ENCODE measurements at places on chromosomes 4 and X.

- DNase-seq: no peak
Observed at GRCh38 chr4:45482346-45482745, 641.5 kb downstream of the GABRG1 start.

GRCh38 chr4:93649828-93650227 is 178.7 kb upstream of the ATOH1 start:
- DNase-seq: no peak

DNA sequence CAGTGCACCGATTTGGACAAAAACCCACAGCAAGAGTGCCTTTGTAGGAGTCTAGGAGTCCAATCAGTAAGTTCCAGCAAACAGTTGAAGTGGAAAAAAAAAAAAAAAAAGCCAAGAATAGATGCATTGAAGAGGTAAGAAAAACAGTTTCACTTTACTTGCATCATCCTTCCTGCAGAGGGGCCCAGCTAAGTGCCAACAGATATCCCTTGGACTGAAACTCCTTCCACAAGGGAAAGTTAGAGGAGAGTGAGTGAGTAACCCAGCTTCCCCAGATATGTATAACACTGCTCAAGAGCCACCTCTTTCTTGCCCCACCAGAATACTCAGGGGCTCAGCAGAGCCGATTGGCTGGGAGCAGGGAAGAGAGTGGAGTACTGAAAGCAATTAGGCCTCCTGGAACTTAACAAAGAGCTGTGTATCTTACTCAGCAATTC is 617.7 kb upstream of the SMIM31 start:
- DNase-seq: no peak

GRCh38 chr4:4677556-4678522 is 136.0 kb upstream of the STX18 start:
- DNase-seq: no peak

DNA sequence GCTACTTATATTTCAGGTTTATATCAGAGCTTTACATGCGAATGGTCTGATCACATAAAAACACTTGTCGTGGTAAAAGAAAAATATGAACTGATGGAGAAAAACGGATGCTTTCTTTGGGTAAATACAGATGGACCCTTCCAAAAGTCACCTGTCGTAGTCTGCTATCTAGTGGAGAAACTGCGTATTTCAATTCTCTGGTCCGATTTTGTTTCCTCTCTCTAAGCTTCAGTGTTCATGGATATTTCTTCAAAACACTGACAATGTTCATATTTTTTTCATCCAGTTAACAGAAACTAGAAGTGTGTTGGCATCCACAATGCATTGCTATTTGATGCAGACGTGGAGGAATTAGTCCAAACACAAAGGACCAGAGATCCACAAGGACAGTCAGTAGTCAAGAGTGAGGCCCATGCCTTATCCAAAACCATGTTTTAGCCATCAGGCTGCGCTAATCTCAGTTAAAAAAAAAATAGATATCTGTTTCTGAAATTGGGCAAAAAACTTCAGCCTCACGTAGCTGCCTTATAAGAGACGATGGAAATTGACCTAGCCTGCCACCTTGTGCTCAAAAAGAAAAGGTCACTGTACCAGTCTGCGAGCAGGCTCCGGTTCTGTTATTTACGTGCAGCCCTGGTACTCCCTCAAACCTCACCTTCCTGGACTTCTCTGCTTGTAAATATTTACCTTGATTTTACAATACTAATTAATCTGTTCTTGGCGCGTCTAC is 16.0 kb downstream of the MEPE start:
- DNase-seq: peak; percentile 27

DNA sequence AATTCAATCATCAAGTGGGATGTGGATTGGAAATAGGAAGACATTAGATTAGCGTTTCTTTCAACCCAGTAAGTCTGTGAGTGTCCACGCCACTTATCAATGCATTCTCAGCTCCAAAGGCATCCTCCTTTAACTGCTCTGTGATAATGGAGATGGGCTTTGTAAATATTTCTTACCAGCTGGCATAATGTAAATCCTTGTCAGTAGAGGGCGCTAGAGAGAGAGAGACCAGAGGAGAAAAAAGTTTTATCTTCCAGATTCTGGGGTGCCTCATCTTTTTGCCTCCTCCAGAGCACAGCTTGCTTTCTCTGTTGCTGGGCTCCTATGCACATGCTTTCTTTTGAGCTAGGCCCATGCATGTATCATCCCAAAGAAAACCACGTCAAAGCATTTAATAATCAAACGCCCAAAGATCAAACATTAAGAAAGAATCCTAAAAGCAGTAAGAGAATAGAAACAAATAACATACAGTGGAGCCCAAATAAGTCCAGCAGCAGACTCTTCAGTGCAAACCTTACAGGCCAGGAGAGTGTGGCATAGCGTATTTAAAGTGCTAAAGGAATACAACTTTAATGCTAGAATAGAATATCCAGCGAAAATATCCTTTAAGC is 9.6 kb upstream of the MTMR1 start:
- peak; percentile 23 for DNase-seq

- no peak for DNase-seq
Observed at GRCh38 chr4:40848940-40849339, 99.2 kb downstream of the NSUN7 start.

DNA sequence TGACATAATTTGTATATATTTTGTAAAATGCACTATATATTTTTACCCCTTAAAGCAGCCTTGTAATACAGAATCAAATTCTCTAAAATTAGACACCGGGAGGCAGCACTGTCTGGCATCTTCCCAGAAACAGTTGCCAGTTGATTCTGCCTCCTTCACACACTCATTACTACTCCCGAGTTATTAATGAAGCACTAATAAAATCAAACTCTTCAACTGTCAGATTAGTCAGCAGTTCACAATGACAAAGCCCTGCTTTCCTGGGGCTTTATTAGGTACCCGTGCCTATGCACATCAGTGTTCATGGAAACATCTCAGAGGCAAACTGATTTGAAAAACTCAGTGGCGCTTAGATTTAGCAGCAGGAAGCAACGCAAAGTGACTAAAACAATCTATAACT is 103.5 kb upstream of the VEGFC start:
- DNase-seq: no peak

DNA sequence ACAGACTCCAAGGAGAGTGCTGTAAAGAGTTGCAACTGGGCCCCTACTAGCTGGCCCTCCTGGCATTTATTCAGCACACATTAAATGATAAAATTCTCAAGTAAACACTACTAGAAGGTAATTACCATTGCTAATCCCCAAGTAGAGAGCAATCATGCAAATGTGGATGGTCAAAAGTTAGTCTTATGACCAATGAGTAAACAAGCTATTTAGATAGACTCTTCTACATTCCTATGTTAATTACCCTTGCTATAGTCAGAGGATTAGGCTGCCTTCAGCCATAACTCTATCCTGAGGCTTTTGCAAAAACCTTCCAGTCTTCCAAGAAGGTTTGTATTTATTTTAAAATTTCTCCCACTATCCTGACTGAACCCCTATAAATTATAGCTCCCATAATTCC is 28.3 kb upstream of the HPGD start:
- no peak for DNase-seq

GRCh38 chr4:168577624-168578023 is 80.8 kb downstream of the PALLD start:
- no peak for DNase-seq

GRCh38 chr4:103012551-103012950 is 7.0 kb downstream of the SLC9B1 start:
- DNase-seq: no peak

- DNase-seq: no peak
Observed at GRCh38 chrX:23803931-23804381, 21.0 kb downstream of the SAT1 start.

GRCh38 chr4:10055871-10056270 is 34.6 kb upstream of the SLC2A9 start:
- no peak for DNase-seq

DNA sequence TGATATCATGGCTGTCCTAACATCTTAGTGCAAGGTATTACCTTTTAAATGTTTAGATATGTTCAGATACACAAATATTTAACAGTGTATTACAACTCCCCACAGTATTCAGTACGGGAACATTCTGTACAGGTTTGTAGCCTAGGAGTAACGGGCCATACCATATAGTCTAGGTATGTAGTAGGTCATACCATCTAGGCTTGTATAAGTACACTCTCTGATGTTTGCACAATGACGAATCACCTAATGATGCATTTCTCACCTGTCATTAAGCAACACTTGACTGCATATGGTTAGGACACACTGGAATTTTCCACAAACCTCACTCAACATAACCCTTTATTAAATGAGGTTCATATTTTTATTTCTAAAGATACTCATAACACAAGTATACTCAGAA is 67.7 kb downstream of the THOC2 start:
- DNase-seq: no peak

GRCh38 chr4:48212165-48212564 is 57.5 kb downstream of the TEC start:
- no peak for DNase-seq

DNA sequence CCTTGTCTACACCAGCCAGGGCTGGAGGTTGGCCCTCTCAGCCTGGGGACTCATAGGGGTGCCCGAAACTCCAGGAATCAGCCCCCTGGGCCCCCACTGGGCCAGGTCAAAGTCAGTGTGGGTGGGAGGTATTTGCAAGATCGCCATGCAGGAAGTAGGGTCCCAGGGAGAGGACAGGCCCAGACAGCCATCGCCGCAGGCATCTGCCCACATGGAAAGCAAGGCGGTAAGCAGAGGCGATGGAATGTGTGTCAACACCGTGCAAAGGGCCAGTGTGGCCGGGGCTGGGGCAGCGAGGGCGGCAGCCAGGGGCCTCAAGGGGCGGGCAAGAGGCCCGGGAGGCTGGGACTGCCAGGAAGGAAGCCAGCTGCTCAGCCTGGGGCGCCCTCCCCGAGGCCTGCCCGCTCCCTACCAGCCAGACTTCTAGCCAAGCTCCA is 19.3 kb upstream of the DUSP9 start:
- DNase-seq: no peak

DNA sequence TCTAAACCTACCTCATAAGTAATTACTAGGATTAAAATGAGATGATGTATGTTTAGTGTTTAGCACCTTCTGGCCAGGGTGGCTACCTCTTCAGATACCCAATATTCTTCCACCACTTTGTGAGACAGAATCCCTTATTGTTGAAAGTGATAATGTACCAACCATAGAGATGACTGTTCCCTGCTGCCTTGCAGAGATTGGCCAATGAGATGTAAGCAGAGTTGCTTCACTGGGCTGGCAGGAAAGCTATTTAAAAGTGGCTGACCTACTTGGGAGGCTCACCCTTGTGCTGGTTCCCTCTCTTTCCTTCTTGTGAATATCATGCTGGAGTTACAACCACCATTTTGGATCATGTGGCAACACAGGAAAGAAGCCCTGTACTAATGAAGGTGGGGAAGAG is 58.9 kb downstream of the TMEM154 start:
- no peak for DNase-seq

GRCh38 chr4:19074036-19074435 is 1052.5 kb upstream of the LCORL start:
- DNase-seq: no peak

DNA sequence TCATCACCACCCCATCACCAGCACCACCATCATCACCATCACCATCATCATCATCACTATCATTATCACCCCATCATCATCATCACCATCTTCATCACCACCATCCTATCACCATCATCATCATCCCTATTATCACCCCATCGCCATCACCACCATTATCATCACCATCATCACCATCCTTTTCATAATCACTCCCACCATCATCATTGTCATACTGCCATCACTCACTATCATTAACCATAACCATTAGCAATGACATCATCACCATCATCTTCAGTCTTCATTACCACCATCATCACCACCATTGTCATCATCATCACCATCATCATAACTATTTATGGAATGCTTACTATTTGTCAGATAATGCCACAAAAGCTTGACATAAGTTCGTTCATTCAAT is 35.7 kb downstream of the CRMP1 start:
- DNase-seq: no peak

DNA sequence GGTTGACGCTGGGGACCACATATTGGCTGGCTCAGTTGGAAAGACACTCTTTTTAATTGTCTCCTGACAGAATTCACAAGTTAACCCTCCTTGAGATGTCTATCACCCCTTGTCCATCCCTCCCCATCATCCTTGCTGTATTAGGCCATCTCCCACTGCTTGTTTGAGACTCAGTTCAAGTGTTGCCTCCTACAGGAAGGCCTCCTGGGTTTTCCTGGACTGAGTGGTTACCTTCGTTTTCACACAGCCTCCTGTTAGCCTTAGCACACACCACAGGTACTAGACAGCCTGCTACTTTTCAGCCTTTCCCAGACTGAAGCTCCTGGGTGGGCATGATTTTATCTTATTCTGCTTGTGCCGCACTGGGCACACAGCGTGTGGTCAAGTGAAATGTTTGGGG is 145.3 kb upstream of the STX18 start:
- DNase-seq: no peak

DNA sequence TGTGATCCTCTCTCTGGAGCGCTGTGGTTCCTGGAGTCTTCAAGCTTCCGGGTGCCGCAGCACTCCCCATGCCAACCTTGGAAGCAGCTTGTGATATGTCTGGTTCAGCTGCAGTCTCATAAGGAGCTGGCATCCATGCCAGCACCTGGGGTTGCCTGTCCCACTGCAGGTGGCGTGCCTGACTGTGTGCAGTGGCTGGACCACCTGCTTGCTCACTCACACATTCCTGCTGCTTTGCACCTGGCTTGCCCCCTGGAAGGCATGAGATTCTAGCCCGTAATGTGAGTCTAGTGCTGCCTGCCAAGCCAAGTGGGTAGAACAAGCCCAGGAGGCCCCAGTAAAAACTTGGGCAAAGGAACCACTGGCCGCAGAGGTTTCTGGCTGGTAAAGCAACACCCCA is 687.2 kb upstream of the AADAT start:
- no peak for DNase-seq

- no peak for DNase-seq
Observed at GRCh38 chr4:68906780-68907137, 44.8 kb downstream of the UGT2A3 start.

DNA sequence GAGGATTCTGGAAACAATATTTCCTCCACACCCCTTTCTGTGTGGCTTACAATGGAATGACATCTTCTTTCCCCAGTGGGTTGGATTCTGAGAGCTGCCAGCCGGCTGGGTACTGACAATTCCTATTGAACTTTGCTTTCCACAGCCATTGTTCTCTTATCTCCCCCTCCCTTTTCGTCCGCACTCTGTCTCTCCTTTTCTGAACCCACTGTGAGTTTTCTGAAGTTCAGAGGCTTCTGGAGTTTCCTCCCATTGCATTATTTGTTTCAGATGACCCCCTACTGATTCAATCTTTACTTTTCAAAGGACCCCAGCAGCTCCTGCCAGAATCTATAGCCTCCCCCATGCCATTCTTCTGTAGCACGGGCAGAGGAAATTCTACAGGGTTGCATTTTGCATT is 10.4 kb downstream of the SMPX start:
- no peak for DNase-seq

DNA sequence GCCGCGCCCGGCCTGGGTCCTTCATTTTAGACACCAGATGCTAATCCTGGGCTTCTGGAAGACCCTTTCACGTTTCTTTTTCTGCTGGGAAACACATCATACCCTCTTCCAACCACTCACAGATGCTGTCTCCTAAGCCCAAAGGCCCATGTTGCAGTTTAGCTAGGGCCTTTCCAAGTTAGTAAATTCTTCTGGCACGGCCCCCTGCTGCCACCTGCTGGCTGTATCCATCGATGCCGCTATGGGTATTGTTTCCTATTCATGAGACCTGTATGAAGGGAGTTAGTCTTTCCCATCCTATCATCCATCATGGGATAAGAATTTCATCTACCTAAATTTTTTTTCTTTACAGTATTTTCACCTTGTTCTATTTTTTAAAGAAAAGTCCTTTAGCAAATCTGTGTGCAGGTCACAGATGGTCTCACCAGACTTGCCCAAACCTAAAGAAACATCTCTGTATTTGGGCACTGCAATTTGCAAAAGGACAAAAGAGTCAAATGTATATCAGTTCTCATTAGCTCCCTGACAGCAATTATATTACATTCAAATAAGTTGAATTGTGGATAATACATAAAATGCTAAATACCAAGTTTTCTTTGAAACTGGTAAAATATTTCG is 37.8 kb upstream of the SLC9A7 start:
- peak; percentile 54 for DNase-seq

Data from stimulated activated naive CD4-positive, alpha-beta T cell (primary cell).